ENCODE measurements at places on chromosomes 3 and 15.

DNA sequence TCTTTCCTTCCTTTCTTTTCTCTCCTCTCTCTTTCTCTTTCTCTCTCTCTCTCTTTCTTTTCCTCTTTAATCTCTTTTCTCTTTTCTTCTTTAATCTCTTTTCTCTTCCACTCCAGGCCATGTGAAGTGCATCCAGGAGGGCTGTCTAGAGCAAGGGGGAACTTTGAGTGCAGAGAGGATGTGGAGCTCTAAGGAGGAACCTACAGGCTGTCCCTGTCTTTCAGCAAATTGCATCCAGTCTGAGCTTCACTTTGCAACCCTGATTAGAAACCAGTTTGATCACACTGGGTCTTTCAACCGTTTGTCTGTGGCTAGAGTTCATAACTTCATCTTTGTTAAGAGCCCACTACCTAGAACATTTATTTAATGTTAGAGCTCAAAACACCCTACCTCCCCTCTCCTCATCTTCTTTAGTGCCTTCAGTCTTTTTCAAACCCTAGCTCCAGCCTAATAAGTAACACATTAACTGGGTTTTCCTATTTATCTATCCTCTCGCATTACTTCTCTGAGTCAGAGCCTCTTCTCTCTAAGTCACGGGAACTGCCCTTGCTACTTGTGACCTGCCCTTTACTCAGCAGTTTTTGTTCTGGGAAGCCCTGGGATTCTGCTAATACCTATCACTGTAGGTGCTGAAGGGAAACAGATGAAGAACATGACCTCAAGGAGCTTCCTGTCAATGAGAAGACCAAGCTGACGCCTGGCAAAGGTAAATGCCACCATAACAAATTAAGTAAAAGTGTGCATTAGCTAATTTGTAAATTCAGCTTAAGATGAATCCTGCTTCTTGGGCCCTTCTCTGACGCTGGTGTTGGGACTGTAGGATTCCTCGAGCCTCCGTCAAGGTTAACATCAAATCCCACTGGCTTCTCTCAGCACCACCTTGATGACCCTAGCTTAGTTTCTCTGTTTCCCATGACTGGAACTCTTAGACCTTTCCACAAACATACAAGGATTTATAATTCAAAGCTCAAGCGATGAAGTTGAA is at the start of gene GCNT3:
Gene GCNT3 (plus strand): TSS at position 508 of the 985 bp plus-strand sequence. CDS start 6,456 bp downstream, outside the sequence.
- peak; percentile 48 for DNase-seq

- DNase-seq: peak; percentile 11
Measured at GRCh38 chr3:151753846-151754245, 20.1 kb downstream of the AADACL2 start.

DNA sequence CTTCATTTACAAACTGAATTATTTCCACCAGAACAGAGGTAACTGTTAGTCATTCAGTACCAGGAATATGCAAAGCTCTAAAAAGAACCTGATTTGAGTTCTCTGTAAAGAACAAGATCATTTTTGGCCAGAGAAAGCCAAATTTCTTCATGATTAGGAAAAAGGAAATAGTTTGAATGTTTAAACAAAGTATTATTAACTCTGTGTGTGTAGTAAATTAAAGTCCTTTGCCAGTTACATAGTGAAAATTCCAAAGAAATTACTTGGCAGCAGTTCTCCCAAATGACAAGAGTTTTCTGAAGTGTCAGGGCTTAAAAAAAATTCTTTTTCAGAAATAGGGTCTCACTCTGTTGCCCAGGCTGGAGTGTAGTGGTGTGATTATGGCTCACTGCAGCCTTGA is 24.5 kb downstream of the QTRT2 start:
- no peak for DNase-seq

DNA sequence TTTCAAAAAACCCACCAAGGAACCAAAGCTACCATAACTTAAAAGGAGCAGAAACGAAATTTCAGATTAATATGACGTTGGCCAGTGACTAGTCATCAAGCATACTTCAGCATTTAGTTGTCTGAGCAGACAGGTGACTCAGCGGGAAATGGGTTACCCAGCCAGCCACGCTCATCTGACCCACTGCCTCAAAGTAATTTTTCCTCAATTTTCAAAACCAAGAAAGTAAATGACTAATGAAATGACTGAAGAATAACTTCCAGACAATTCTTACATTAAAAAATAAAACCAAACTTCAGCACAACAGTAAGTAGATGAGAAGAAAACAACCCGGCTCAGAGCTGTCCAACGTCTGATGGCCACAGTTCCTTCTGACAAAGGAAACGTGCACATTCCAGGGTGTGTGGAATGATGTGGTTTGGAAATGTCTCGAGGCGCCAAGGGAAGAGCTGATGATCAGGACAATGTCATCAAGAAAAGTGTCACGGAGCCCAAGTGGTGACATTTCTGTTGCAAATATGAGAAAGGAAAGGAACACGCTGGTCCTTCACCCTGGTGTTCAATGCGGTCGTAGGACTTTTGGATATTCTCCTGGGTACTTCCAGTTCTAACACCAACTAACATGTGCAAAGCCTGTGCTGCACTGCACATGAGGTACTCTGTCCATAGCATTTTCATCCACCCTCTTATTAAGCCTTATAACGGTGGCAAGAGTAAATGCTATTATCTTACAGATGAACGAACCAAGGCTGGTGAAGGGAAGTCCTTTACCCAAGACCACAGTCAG is 79.1 kb downstream of the FOXP1 start:
- DNase-seq: peak; percentile 95

- DNase-seq: no peak
Measured at GRCh38 chr15:70054884-70055387, 42.8 kb downstream of the TLE3 start.

DNA sequence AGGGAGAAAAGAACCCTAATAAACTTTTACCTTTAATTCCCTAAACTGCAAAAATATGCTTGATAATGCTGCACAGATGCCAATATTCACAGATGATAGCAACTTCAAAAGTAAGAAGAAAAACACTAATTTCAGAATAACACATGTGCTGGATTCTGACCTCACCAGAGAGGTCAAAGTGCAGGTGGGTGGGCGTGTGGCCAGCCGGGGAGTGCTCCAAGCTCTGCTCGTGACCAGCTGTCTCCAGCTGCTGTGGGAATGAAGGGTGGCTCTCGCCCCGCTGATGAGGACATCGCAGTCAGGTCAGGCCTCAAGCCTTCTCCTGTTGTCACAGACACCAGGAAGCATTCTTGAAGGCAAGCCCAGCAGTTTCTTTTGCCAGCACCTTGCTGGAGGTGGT is 57.1 kb downstream of the ADAMTS17 start:
- DNase-seq: no peak

GRCh38 chr3:44685128-44685800 is 27.2 kb upstream of the ZNF502 start:
- peak; percentile 41 for DNase-seq

GRCh38 chr3:197002701-197003454 is 26.7 kb downstream of the MELTF start:
- peak; percentile 77 for DNase-seq

DNA sequence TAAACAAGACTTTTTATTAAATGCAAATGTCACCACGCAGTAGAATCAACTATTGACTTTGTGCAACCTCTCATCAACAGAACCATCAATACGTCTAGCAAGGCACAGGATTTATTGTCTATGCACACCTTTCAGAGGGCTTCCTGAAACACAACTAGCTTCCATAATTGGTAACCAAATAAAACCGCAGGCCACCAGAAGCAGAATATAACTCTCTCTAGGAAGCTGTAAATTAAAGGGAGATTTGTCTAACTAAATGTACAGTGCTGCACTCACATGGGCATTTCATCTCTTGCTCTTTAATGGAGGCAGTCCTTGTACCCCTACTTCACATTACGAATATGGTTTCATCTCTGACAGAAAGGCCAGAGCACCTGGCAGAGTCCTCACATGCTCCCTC is 93.0 kb downstream of the FHIT start:
- no peak for DNase-seq

DNA sequence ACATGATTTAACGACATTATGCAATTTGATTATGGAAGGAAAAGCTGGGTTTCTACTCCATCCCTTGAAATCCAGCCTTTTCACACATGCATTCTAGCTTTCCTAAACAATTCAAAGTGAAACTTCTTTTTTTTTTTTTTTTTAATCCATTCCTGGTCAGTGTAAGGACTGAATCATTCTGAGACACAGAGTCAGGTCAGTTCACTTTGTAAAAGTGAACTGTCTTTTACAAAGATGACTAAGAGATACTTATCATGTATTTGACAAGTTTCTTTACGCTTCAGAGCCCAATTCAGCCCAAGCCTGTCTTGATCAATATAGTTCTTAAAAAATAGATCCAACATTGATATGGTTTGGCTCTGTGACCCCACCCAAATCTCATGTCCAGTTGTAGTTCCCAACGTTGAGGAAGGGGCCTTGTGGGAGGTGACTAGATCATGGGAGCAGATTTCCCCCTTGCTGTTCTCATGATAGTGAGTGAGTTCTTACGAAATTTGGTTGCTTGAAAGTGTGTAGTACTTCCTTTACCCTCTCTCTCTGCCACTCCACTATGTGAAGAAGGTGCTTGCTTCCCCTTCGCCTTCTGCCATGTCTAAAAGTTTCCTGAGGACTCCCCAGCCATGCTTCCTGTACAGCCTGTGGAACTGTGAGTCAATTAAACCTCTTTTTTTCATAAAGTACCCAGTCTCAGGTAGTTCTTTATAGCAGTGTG is 345.6 kb upstream of the THBS1 start:
- peak; percentile 88 for DNase-seq

DNA sequence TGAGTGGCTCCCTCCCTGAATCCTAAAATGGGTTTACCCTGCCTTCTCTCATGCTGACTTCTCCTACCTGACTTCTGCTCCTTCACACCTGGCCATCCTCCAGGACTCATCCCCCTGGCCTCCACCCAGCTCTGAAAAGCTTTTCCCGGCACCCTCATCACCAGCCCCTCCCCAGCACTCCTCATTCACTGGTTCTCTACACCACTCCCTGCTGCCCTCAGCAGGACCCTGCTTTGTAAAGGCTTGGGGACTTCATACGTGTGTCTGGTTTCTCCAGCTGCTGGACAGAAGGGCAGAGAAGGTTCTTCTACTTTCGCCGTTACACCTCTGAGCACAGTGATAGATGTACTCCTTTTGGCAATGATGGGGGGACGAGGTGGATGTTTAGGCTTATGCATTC is 184.9 kb upstream of the UBE3A start:
- DNase-seq: no peak

DNA sequence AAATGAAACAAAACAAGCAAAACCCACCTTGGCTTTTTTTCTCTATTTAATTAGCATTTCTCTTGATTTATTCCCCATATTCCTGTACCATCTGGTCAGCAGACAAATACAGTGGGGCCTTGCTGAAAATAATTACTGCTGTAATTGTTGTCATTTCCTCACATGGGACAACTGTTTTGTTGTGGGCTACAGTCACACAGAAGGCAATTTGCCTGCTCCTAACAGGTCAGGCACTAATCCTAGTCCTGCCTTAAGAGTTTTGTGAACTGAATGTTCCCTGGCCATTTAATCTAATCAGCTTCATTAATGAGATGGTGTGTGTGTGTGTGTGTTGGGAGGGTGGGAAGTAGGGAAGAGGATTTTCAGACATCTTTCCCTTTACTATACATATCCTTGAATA is 11.6 kb downstream of the TRPC1 start:
- DNase-seq: no peak

DNA sequence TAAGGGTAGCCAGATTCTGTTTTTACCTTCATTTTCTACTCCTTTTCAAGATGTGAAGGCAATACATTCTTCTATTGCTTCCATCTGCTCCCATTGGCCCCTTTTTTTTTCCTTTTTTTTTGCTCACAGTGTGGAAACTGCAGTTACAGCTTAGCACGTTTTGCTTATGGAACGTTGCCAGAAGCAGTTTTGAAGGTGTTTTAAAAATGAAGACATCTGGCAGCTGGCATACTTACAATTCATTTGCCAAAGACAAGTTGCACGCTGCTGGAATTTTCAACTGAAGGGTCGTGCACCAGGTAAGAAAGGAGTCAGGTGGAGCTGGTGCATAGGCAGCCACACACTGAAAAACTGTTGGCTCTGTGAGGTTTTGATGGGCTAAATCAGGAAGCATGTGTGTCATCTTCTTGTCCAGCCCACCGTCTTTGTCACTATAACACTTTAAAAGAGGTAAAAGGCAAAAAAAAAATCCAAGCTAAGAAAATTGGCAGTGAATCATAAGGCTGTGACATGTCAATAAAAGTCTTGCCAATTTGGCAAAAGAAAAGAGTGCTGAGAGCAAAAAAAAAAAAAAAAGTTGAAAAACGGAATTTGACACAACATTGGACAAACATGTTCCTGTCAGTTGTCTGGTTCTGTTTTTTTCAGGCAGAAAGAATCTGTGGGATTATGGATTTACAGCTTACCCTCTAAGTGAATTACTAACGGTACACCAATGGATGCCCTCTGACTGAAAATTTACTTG is 225.4 kb upstream of the SOX2 start:
- DNase-seq: no peak

GRCh38 chr15:94164202-94164807 is 67.1 kb upstream of the MCTP2 start:
- DNase-seq: peak; percentile 2
